ENCODE measurements at places on chromosomes 7 and 10.
A peak's percentile ranks its signal among the peaks of the same experiment; 100 is the strongest.

- DNase-seq = peak; percentile 48
Measured at GRCh38 chr7:23338863-23339262, 39.7 kb downstream of the MALSU1 start.

DNA sequence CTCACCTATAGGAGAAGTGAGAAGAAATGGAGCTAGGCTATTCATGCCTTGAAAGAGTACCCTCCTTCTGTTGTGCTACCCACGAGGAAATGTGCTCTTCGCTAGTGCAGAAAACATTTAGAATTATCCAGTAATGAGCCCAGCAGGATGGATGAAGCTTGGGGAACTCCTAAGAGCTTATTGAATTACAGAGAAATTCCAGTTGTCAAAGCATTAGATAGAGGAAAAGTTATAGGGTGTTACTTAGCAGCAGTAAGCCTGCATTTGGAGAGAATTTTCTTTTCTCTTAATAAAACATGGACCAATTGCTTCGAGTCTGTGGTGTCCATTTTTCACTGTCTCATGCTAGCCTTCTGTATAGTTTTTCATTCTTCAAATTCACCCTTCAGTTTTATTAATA, 5.0 kb downstream of the R3HCC1L start:
- DNase-seq = no peak

DNA sequence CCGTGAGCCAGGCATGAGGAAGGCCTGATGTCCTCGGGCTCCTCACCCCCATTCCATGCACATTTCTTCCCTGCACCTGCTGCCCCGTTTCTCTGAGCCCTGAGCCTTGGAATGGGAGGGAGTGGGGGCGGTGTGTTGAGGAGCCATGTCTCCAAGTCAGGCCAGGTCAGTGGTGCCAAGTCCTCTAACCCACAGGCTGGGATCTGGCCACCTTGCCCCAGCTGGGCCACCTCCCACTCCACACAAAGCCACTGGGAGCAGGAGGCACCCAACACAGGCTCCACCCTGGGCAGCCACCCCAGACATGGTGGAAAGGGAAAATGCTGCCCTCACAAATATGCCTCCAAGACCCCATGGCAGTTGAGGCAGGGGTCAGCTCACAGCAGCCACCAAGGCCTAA, 27.7 kb downstream of the ZCCHC24 start:
- DNase-seq = no peak

GRCh38 chr7:12519682-12520009, 50.9 kb upstream of the SCIN start:
- no peak for DNase-seq

All from T47D (cell line).